Mammary epithelial cell (primary cell): ENCODE measurements at places on chromosomes 3 and 15. TPM values are rescaled to one million over a fixed set of nuclear protein-coding genes. Genes with fewer than 3 reads are reported as not detected.

The RBMS3 gene
- total RNA-seq = 31.5 and 39.3 TPM in 2 replicates

GRCh38 chr3:67000009-67000408 is 1.9 kb downstream of the KBTBD8 start:
- DNase-seq = peak; percentile 78

GRCh38 chr3:146544929-146545528 is 622 bp upstream of the PLSCR1 start:
- DNase-seq = no peak

The GAP43 gene
- total RNA-seq = not detected

DNA sequence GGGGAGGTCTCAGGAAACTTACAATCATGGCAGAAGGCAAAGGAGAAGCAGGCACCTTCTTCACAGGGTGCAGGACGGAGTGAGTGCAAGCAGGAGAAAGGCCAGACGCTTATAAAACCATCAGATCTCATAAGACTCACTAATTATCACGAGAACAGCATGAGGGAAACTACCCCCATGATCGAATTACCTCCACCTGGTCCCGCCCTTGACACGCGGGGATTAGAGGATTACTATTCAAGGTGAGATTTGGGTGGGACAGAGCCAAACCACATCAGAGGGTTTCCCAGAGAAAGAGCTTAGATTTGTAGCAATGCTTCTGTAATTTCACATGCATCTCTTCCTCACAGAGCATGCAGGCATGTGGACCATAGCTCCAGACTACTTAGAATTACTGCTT is 615.7 kb upstream of the UBE2E2 start:
- DNase-seq = no peak

DNA sequence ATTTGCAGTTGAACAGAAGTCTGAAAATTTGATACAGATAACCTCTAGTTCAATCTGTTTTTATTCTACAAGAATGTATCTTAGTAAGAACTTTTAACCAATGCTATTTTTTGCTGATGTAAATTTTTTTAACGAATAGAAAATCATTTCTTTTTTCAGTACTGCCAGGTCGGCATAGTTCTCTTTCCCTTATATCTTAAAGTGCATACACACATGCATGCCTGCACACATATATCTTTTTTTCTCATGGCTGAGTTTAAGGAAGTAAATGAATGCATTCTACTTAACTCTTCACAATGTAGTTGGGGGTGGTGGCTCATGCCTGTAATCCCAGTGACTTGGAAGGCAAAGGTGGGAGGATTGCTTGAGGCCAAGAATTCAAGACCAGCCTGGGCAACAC is 48.4 kb downstream of the BLM start:
- no peak for DNase-seq

The TUSC7 gene
- total RNA-seq = not detected
